ENCODE measurements at places on chromosomes 4 and X.

GRCh38 chr4:118955515-118955914, 66.9 kb downstream of the SYNPO2 start:
- DNase-seq: no peak
- no peak overlapping the region for H3K27ac ChIP-seq
- peaks cover 14% of the 10 kb centered on the region for H3K27me3 ChIP-seq
- no peaks in the 10 kb centered on the region for H3K4me1 ChIP-seq
- no peaks in the 10 kb centered on the region for H3K36me3 ChIP-seq

GRCh38 chr4:112766422-112766821, 129.5 kb downstream of the LARP7 start:
- no peak overlapping the region for H3K4me3 ChIP-seq
- no peaks in the 10 kb centered on the region for H3K36me3 ChIP-seq
- H3K27ac ChIP-seq: no peak overlapping the region
- no peaks in the 10 kb centered on the region for H3K4me1 ChIP-seq
- H3K27me3 ChIP-seq: peaks cover 3% of the 10 kb centered on the region

DNA sequence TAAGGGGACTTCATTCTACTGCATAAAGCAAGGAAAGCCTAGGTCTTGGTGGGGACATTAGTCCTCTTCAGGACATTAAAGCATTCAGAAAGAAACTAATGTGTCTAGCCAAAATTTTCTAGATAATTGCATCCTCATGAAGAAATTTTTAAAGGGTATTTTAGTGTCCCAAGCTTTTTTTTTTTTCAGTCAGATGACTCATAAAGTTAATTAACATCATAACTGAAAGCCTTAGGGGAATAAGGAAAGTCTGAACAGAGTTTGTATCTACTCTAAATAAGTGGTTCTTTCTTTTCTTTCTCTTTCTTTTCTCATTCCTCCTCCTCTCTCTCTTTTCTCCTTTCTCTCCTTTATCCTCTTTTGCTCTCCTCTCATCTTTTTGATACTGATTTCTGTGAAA, 202.4 kb downstream of the ADAMTS3 start:
- DNase-seq: no peak
- no peaks in the 10 kb centered on the region for H3K27me3 ChIP-seq
- no peak overlapping the region for H3K4me3 ChIP-seq

GRCh38 chr4:1011022-1011665, at the start of gene FGFRL1:
Gene FGFRL1, plus strand, starts transcription at chr4:1011626. Its CDS starts 860 bp downstream, at chr4:1012486.
- H3K4me1 ChIP-seq: peaks cover 12% of the 10 kb centered on the region
- peaks cover 5% of the 10 kb centered on the region for H3K36me3 ChIP-seq
- peak within 1 kb of the TSS; percentile 90 for H3K4me3 ChIP-seq
- DNase-seq: peak; percentile 96
- peak within 1 kb of the TSS; percentile 95 for H3K27ac ChIP-seq
- H3K27me3 ChIP-seq: peaks cover 25% of the 10 kb centered on the region

GRCh38 chrX:66408507-66408906, 230.4 kb downstream of the EDA2R start:
- no peak overlapping the region for H3K27ac ChIP-seq
- DNase-seq: no peak
- no peak overlapping the region for H3K4me3 ChIP-seq
- H3K4me1 ChIP-seq: no peaks in the 10 kb centered on the region
- H3K27me3 ChIP-seq: peaks cover 37% of the 10 kb centered on the region

- H3K27ac ChIP-seq: no peak overlapping the region
- no peak for DNase-seq
- H3K27me3 ChIP-seq: no peaks in the 10 kb centered on the region
- H3K36me3 ChIP-seq: no peaks in the 10 kb centered on the region
- no peak overlapping the region for H3K4me3 ChIP-seq
- no peaks in the 10 kb centered on the region for H3K4me1 ChIP-seq
Observed at GRCh38 chr4:79155336-79155735, 170.5 kb downstream of the NAA11 start.

- H3K4me3 ChIP-seq: no peak overlapping the region
- no peak overlapping the region for H3K27ac ChIP-seq
- no peaks in the 10 kb centered on the region for H3K4me1 ChIP-seq
- peaks cover 5% of the 10 kb centered on the region for H3K27me3 ChIP-seq
Observed at GRCh38 chr4:78379040-78379439, 172.5 kb upstream of the ANXA3 start.
